ENCODE measurements at places on chromosomes 12 and 14. TPM values are rescaled to one million over a fixed set of nuclear protein-coding genes. Genes with fewer than 3 reads are reported as not detected.

The DENND5B gene
- 4.2 TPM for total RNA-seq

The PPP4R4 gene
- total RNA-seq: not detected

The ALG10B gene
- 9.4 TPM for total RNA-seq

The PLA2G1B gene
- total RNA-seq: not detected

GRCh38 chr12:106044773-106045172 is 94.0 kb downstream of the NUAK1 start:
- no peak for DNase-seq

- DNase-seq: no peak
Observed at GRCh38 chr12:5515458-5515857, 83.5 kb downstream of the NTF3 start.

DNA sequence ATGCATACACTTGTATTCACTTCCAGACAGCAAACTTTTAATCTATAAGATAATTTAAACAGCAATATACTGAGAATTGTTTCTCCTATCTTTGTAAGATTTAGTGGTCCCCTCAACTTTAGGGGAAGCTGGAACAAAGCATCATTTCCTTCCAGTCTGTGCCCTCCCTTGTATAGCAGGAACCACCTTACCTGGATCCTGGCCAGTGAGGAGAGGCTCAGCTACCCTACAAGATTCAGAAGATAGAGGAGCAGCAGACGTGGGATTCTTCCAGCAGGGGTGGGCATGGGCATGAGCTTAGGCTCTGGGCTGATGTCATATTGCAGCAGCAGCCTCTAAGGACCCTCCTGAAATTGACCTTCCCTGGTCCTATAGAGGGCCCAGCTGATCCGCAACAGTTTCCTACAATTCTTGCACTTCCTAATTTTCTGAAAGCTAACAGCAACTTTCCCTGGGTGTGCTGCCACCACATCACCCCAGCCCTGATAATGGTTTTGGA is 21.3 kb downstream of the MOK start:
- no peak for DNase-seq

DNA sequence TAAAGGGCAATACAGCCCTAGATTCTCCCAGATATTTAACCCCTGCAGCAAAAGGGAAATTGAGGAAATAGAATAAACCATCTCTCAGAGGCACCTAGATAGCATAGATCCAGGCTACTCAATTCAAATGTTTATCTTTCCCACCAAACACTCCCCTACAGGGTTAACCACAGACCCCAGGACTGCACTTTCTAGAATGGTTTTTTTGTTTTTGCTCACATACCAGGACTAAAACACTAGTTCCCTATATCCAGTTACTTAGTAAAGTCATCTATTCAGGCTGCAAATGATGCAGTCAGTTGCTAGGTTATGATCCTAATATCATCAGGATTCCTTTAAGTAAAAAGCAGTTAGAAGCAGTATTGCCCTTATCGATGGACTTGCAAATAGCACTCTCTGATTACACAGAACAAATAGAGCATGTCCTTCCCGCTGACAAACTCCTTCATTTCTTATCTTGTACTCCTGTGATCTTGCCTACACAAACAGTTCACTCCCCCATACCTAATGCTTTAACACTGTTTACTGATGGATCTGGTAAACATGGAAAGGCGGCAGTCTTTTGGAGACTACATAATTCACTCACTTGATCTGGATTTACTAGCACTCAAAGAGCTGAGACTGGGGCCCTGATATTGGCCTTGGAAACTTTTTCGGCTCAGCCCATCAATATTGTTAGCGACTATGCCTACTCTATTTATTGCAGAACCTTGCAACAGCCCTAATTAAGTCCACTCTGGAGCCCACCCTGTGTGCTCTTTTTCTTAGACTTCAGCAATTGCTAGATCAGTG is 257.2 kb upstream of the DIO2 start:
- no peak for DNase-seq
